ENCODE measurements at places on chromosomes 7 and 10.

GRCh38 chr7:155732286-155732685 lies 80.0 kb downstream of the SHH start:
- no peak overlapping the region for H3K4me3 ChIP-seq
- no peaks in the 10 kb centered on the region for H3K27me3 ChIP-seq
- no peak overlapping the region for H3K27ac ChIP-seq

DNA sequence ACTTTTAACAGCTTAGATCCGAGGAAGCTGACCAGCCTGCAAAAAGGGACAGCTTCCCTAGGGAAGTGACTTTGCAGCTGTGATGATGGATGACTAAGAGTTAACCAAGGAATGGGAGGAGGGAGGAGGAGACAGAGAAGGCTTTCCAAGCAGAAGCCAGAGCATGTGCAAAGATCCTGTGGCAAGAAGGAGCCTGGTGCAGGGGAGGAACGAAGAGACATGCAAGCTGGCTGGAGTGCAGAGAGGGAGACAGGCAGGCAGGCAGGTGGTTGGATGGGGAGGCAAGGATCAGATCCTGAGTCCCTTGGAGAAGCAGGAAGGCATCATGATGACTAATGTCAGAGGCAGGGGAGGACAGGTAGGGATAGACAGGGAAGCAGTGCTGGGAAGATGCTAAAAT lies 148.8 kb downstream of the PFKFB3 start:
- H3K27me3 ChIP-seq = no peaks in the 10 kb centered on the region
- no peak for DNase-seq
- peaks cover 3% of the 10 kb centered on the region for H3K36me3 ChIP-seq
- H3K27ac ChIP-seq = no peak overlapping the region
- H3K4me1 ChIP-seq = no peaks in the 10 kb centered on the region

DNA sequence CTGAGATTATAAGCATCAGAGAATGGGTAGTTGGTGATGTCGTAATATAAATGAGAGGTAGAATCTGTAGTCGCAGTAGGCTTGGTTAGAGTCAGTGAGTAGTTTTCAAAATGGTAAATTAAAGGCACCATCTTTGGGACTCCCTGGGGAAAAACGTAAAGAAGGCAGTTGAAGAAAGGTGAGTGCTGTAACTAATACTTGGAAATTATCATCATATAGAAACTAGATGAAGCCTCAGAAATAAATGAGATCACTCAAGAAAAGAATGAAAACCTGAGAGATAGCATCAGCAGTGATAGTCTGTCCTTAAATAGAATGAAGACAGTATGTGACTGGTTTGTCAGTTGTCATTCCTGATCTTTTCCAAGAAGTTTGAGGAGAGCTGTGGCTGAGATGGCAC lies 23.8 kb downstream of the PALS2 start:
- H3K27me3 ChIP-seq = no peaks in the 10 kb centered on the region
- no peaks in the 10 kb centered on the region for H3K4me1 ChIP-seq
- no peaks in the 10 kb centered on the region for H3K36me3 ChIP-seq
- H3K4me3 ChIP-seq = no peak overlapping the region
- no peak for DNase-seq
- no peak overlapping the region for H3K27ac ChIP-seq

GRCh38 chr10:127909716-127910463 lies 3.0 kb downstream of the PTPRE start:
- H3K27me3 ChIP-seq = no peaks in the 10 kb centered on the region
- H3K4me3 ChIP-seq = no peak overlapping the region
- H3K36me3 ChIP-seq = no peaks in the 10 kb centered on the region
- peaks cover 59% of the 10 kb centered on the region for H3K4me1 ChIP-seq
- no peak for DNase-seq

DNA sequence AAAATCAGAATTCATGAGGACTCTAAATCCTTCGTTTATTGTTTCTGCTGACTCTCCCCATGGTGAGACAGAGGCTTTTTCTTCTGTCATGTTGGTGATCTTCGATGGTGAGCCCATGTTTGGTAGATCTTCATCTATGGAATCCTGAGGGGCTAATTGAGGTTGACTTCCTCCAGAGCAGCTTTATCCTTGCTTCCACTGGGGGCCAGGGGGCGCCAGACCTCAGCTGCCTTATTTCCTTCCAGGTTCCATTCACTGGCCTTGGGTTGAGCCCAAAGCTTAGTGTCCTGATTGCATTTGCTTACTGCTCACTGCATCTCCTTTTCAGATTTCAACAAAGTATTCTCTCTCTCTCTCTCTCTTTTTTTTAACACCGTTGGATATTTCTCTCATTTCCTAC lies 80.7 kb downstream of the GCC1 start:
- DNase-seq = no peak
- H3K27me3 ChIP-seq = no peaks in the 10 kb centered on the region
- H3K27ac ChIP-seq = no peak overlapping the region
- no peaks in the 10 kb centered on the region for H3K36me3 ChIP-seq
